NCI-H2081 (cell line): ENCODE measurements at places on chromosomes 13 and 19.

DNA sequence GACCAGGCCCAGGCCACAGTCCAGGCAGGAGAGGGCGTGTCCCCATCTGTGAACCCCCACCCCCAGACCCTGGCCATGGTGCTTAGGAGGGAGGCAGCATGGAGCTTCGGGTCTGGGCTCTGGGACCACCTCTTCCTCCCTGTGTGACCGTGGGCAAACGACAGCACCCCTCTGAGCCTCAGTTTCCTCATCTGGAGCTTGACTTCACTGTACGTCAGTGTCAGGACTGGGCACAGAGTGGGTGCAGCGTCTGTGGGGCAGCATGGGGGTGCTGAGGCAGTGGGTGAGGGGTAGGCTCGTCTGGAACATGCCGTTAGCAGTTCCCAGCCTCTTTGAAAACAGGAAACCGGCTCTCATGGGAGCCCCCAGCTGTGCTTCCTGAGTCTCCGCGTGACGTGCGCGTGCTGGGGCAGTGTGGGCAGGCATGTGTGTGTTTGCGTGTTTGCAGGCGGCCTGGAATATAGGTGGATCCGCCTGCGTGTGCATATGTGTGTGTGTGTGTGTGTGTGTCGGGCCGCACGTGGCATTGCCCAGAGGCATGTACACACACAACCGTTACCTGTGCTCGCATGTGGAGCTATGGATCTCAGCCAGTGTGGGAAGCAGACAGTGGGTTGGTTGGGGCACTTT is 15.8 kb downstream of the ARRDC2 start:
- peak; percentile 21 for DNase-seq

DNA sequence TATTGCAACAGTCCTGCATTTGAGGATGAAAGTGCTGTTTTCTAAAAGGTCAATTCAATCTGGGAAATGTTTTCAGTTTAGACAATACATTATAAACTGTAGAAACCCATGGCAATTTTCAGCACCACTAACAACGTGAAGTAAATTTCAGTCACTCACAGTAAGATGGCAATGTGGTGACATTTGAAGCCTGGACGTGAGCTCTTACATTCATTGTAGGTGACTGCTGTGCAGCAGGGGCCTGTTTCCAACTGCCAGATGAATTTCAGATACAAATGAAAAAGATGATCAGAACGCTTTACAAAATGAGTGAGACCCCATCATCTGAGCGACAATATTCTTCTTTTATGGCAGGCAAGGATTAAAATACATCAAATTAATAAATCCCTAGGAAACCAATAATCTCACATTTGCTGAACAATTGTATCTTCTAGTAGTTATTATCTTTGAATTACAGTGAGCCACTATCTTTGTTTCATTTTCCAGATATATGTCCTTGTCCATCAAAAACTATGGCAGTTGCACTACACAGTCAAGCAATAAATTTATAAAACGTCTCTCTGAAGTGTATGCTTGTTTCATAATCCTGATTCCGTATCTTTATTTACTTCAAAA is 1816.8 kb downstream of the OLFM4 start:
- no peak for DNase-seq

DNA sequence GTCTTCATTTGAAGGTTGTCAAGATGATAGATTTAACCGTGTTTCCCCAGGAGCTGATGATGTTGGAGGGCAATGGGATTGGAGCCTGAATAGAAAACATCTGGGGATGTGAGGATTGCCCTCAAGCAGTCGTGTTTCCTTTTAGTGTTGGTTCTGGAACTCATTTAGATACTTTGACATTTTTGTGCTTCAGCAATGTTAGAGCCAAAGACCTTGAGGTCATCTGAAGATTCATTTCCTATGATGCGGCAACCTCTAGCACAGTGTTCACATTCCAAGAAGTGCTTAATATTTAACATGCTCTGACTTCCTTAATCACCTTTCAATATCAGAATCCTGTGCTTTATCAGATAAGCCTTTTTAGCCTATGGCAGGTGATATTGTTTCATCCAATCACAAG is 82.7 kb downstream of the SLC10A2 start:
- no peak for DNase-seq

DNA sequence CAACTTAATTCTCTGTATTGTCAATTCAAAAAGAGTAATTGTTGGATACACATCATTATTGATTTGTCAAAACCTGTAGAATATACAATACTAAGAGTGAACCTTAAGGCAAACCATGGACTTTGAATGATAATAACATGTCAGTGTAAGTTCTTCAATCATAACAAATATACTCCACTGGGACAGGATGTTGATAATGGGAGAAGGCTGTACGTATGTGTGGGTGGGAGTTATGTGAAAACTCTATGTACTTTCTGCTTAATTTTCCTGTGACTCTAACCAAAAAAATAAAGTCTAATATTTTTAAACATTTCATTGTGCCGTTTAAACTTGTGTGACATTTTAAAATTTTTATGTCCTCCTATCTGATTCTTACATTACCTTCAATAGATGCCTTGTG is 526.7 kb downstream of the SUCLA2 start:
- no peak for DNase-seq

GRCh38 chr13:35914662-35915061 is 216.5 kb downstream of the DCLK1 start:
- no peak for DNase-seq

GRCh38 chr13:60881507-60881906 is 484.5 kb downstream of the TDRD3 start:
- DNase-seq: no peak

DNA sequence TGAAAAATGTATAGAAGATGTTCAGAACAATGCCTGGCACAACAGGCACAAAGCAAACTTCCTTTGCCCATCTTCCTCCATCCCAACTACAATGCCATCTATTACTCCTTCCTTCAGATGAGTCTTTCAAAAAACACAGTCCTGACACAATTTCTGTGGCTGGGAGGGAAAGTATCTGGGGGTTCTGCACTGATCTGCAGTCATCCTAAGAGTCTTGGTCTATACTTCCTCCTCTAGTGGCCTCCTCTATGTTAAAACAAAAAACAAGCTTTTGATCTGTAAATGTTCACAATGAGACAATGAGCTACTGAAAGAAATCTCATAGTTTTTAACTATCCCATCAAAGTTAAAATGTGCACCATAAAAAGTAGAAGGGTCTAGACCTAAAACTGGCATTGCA is 44.8 kb downstream of the USP12 start:
- no peak for DNase-seq

DNA sequence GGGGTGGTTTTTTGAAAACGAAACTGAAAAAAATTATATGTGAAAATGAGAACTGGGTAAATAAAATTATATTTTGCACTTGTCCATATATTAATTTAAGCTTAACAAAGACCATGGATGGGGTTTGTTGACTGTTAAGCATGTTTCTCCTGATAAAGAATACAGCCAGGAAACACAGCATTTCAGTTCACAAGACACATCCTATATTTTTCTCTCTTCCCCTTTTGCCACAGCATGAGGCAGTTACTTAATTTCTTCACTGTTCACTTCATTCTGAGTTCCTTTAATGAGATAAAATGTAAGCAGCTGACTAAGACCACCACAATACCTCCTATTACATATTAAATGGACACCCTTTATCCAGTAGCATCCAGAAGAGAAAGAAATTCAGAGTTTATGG is 64.0 kb downstream of the RXFP2 start:
- no peak for DNase-seq

- DNase-seq: no peak
Measured at GRCh38 chr13:30465343-30465592, 468 bp downstream of the HMGB1 start.

DNA sequence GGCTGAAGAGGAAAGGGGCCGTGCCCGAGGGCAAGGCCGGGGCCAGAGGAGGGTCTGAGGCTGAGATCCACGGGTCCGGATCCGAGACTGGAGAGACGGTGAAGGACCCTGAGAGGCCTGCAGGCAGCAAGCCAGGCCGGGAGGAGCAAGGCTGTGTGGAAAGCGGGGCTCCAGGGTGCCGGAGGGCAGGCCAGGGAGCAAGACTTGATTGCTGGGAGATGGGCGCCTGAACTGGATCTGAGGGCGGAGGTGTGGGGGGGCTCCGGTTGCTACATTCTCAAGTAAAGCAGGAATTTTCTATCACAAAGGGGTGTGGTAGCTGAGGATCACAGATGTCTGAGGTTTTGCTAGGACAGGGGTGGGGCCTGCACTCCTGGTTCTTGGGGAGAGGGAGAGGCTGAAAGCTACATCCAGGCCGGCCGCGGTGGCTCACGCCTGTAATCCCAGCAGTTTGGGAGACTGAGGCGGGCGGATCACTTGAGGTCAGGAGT is 3.8 kb downstream of the MAMSTR start:
- no peak for DNase-seq

- peak; percentile 37 for DNase-seq
Measured at GRCh38 chr19:2494447-2495129, 18.7 kb downstream of the GADD45B start.

DNA sequence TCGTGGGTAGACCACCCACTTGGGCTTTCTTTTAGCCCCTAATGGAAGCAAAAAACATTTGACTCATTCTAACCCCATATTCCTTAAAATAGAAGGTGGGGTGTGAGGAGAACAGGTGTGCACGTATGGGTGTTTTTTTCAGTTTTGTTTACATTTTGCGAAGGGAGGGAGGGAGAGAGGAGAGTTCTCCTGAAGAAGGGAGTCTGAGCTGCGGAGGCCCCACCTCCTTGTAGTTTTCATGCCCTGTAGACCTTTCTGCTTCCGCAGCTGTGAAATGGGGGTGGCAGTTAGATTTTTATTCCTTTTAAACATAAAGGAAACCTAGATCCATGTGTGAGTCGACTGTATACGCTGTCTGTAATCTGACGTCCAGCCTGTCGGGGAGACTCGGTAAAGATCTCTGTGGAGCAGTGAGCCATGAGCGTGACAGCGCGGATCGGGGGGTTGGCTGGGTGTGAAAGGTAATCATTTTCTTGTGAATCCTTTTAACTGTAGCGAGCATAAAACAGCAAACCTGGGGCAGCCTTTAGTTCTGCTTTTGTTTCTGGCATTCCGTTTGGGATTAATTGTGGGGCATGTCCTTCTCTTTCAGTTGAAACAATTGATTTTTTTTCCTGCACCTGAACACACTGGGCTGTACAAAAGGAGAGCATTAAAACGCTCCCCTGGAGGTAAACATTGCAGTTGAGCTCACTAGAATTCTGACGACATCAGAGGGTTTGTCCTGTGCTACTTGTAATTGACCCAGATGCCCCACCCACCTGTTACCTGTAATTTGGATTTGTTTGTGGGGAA is 2.3 kb downstream of the UPF1 start:
- DNase-seq: peak; percentile 54

DNA sequence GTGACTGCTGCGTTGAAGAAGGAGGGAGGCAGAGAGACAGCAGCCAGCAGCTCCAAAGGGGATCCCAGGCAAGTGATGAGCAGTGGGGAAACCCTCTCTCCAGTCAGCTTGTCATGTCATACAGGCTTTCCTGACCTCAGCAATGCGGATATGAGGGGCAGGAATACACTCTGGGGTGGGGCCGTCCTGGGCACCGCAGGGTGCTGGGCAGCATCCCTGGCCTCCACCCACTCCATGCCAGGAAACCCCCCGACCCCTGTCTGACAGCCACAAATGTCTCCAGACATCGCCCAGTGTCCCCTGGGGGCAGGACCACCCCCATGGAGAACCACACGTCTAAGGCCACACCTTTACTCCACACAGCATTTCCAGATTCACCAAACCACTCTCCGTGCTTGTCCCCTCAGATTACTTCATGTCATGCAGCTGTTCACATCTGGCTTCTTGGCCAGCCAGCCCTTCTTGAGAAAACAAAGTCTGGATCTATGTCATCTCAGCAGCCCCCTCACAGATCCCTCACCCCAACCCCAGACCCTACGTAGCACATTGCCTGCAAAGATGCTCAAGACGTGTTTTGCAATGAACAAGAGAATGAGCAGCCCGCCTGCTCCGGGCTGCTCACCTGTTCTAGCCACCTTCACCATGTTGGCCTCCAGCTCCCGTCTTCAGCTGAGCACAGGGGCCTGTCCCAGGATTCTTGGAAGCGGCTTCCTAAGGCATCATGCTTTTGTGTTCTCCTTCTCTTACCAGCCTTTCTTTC is 46.5 kb downstream of the RFX2 start:
- no peak for DNase-seq
